ENCODE measurements at places on chromosomes 1 and 21.

- no peak for DNase-seq
Measured at GRCh38 chr21:31253684-31254083, 90.4 kb downstream of the TIAM1 start.

DNA sequence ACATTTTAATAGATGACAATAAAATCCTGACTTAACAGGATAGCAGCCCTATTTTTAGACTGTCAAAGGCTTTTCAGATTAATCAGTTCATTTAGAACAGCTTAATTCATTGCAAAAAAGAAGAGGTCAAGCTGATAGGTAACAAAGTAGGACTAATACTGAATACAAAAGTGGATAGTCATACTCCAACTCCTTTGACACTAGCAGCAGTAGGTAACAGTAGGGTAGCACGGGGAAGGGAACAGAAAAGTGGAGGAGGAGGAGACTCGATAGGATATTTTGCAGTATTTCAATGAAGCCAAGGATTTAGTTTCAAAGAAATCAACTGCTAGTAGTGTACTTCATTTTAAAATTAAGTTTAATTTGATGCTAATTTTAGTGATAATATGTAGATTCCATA is 51.1 kb downstream of the USP1 start:
- no peak for DNase-seq

- no peak for DNase-seq
Measured at GRCh38 chr1:163668472-163668871, 346.7 kb downstream of the NUF2 start.

GRCh38 chr1:22615886-22616285 is 20.5 kb upstream of the C1QA start:
- no peak for DNase-seq

DNA sequence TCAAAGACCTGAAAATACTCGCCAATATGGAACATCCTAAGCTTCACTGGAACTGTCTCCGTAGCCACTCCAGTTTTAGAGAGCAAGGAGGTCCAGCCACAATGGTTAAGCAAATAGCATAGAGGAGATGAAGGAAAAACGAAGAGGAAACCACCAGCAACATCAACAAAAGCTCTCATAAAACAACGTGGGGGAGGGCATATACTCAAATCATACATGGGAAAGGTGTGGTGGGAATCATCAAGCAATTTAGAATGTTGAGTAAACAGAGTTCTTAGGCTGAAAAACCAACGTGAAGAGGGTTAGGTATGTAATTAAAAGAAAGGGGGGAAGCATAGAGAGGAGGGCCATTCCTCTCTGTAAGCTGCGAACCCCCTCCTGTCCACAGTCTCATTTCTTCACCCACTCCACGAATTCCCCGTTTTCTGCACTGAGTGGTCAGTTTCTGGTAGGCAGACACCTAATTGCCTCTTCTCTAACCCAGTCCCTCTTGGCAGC is 1.0 kb downstream of the TMEM59 start:
- DNase-seq = no peak

- DNase-seq = no peak
Measured at GRCh38 chr1:246776923-246777322, 52.7 kb downstream of the SCCPDH start.

- no peak for DNase-seq
Measured at GRCh38 chr1:170568197-170568596, 36.2 kb downstream of the GORAB start.

DNA sequence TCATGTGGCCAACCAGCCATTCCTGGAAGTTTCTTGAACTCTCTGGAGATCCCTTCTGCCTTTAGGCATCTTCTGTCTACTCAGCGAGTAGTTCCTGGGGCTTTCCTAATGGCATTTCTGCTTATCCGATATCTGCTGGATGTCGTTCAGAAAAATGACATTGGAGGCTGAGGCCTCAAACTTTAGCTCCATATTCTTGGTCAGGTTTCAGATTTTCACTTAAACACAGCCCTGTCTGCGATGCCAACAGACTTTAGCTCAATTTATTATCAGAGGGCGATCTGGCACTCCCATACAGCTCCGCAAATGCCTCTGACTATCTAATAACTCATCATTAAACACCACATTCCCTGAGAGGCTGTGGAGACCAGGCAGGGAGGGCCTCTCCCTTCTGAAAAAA is 46.3 kb upstream of the ETS2 start:
- no peak for DNase-seq

- no peak for DNase-seq
Measured at GRCh38 chr1:25848531-25848930, 10.7 kb downstream of the AUNIP start.

DNA sequence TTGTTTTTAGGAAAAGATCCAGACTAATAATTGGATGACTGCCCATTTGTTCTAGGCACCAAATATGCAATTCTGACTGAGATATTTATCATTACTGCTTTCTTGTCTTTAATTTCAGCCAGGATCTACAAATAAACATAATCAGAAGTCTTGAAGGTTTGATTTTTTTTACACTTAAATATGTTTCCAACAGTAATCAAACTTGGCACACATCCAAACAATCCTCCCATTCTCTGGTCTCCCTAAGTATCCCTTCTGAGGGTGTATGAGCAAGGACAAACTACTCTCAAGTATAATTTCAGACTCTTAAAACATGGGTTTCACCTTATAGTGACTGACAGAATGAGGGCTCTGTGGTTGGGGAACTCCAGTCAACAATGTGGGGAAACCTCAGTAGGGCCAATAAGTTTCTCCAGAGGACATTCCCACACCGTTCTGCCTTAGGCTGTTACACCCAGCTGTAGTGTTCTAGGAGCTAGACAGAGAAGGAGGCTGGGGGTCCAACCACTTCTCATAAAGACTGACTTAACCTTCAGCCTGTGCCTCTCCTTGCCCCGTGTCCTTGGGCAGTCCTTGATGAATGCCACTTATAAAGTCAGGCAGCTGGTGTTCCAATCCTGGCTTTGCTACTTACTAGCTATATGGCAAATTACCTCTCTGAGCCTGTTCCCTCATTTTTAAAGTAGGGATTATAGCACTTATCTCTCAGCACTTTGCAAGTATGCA is 1.5 kb upstream of the PALMD start:
- DNase-seq = no peak

- DNase-seq = peak; percentile 76
Measured at GRCh38 chr1:1290238-1290731, 10.0 kb downstream of the SCNN1D start.

- DNase-seq = no peak
Measured at GRCh38 chr1:215279682-215280081, 197.1 kb downstream of the KCNK2 start.

GRCh38 chr1:87963556-87963955 is 634.9 kb downstream of the LMO4 start:
- DNase-seq = no peak

- no peak for DNase-seq
Measured at GRCh38 chr1:155106862-155107261, 20.8 kb upstream of the EFNA1 start.

- DNase-seq = no peak
Measured at GRCh38 chr1:12184008-12184681, 17.4 kb downstream of the TNFRSF1B start.

DNA sequence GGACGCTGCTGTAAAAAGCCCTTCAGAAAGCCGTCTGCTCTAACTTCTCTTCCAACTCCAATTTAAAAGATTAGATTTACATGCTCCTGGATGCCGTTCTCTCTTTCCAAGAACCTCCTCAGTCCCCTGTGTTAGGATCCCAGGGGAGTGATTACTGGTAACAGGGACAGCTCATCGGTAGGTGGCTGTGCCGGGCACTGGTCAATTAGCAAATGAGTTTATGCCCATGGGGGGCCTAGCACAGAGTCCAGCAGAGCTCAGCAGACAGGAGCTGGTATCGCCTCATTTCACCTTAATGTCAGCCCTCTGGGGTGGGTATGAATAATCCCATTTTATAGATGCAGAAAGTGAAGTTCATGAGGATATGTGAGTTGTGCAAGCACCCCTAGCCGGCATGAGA is 191.9 kb downstream of the GRIK3 start:
- DNase-seq = no peak

- DNase-seq = peak; percentile 40
Measured at GRCh38 chr1:62508187-62508758, 71.4 kb downstream of the USP1 start.

DNA sequence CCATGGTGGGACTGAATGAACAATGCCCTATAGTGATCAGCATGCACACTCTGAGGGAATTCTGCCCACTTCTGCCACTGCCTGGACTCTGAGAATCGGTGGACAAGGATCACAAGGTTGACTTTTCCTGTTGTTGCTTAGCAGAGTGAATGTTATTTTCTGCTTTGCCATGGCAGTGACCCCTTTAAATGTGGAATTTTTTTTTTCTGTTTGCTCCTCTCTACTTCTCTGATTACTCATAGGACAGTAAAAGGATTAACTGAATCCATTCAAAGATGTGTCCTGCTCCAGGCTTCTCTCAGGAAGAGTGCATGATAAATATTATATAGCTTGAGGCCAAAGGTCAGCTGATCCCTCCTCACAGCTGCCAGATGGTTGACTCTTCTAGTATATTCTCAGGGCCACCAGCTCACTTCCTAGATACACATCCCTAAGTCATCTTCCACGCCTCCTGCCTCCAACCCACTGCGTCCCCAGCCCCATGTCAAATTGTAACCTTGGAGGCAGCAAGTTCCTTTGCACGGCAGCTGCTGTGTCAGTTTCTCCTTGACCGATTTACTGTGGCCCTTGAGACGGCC is 74.0 kb upstream of the RALGPS2 start:
- no peak for DNase-seq

DNA sequence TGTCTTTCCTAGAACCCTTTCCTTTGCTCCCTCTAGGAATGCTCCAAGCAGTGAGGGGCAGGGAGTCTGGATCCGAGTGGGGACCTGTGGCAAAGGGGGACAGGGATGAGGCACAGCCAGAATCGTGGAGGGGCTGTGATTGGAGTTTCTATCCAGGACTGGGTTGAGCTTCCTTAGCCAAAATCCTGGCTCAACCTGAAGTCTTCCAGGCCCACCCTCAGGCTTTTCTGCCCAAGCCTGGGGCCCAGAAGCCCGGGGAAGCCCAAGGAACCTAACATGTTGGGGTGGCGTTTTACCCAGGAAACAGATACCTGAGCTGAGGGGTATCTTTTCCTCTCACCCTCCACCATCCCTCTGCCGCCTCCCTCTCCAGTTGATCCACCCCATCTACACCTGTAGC is 5.4 kb downstream of the MYOG start:
- DNase-seq = no peak

GRCh38 chr1:235313931-235314678 is 13.9 kb downstream of the ARID4B start:
- DNase-seq = no peak

- no peak for DNase-seq
Measured at GRCh38 chr1:99705385-99705784, 59.5 kb downstream of the PALMD start.

GRCh38 chr1:112504661-112505399 is 3.9 kb upstream of the WNT2B start:
- DNase-seq = no peak

- DNase-seq = no peak
Measured at GRCh38 chr1:173017792-173018191, 32.9 kb downstream of the TNFSF18 start.

DNA sequence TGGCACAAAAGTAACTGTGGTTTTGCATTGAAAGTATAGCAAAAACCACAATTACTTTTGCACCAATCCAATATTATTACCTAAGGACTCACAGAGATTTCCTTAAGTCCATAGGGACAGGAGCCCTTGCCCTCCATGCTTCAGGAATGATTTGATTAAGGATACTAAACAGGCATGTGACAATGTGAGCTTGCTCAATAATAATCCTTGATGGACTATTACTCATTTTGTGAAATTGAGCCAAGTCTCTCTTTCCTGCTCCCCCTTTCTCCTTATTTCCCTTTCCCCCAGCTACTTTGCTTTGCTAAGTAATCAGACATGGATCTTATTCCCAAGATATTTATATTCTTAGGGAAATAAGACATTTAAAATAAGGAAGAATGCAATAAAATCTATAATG is 21.6 kb upstream of the RGL1 start:
- DNase-seq = no peak

GRCh38 chr1:202090994-202091393 is 31.7 kb upstream of the GPR37L1 start:
- DNase-seq = no peak

- no peak for DNase-seq
Measured at GRCh38 chr1:43143441-43143888, 28.6 kb downstream of the EBNA1BP2 start.

DNA sequence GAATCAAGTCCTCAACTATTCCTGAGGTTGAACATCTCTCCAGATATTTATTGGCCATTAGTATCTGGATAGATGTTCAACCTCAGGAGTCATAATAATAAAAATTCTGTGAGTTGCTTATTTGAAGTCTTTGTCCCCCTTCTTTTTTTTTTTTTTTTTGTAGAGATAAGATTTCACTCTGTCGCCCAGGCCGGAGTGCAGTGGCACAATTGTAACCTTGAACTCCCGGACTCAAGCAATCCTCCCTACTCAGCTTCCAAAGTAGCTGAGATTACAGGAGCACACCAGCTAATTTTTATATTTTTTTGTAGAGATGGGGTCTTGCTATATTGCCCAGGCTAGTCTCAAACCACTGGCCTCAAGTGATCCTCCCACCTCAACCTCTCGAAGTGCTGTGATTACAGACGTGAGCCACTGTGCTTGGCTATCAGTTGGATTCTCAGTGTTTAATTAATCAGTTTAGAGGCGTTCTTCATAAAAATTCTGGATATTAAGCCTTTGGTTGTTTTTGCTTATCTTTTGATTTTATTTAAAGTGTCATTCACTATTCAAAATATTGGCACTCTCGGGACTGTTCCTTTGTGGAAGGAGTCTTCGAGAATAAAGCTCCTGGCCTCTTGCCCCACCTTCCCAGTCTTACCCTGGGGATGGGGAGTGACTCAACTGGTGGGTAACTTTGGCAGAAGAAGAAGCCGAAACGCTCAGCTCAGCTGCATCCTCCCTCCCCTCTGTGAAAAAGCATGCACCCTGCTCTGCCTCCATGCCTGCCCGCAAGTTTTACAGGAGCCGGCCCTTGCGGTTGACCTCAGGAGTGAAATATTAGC is 11.2 kb upstream of the HYI start:
- DNase-seq = no peak

GRCh38 chr1:40397258-40397657 is 23.7 kb downstream of the SMAP2 start:
- DNase-seq = no peak

DNA sequence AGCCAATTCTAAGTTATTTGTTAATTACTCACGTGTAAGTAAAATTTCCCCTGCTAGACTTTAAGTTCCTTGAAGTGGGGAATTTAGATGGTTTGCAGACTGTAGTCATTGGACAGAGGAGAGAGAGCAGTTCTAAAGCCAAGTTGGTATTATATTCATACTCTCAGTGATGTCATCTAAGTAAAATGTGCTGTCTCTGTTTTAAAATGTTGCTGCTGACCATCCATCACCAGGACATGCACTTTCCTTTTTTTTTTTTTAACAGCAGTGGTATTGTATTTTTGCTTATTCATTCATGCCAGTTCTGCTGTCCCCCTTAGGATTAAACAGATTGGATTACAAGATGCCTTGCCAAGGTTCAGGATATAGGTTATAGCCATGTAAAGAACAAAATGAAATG is 2.3 kb downstream of the TTLL7 start:
- DNase-seq = no peak

- no peak for DNase-seq
Measured at GRCh38 chr1:204042516-204042915, 30.4 kb upstream of the SOX13 start.
